ENCODE measurements at places on chromosomes 11 and 22.
A peak's percentile ranks its signal among the peaks of the same experiment; 100 is the strongest.

GRCh38 chr11:19520681-19521080 lies 192.0 kb upstream of the NAV2 start:
- no peak for DNase-seq

- no peak for DNase-seq
Measured at GRCh38 chr11:69001243-69002081, 11.6 kb downstream of the MRGPRF start.

DNA sequence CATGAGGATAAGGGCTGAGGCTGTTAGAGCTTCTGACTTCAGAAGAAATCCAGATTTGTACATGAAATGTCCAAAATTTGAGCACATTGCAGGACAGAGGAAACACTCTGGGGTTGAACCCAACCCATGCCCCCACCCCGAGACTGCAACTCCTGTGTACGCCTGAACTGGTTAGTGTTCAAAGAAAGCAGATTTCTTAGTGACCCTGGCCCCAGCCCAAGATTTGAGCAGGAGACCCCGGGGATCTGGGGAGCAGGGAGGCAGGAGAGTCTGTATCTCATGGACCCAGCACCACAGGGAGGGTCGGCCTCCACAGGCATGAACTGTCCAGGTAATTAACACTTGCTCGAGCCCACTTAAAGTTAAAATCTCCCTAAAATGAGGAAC lies 69.3 kb upstream of the WNT7B start:
- no peak for DNase-seq

GRCh38 chr22:32707971-32708370 lies 93.5 kb upstream of the TIMP3 start:
- no peak for DNase-seq

GRCh38 chr11:126817096-126817495 lies 183.5 kb downstream of the KIRREL3 start:
- no peak for DNase-seq

GRCh38 chr22:42257386-42257785 lies 13.1 kb downstream of the TCF20 start:
- no peak for DNase-seq

DNA sequence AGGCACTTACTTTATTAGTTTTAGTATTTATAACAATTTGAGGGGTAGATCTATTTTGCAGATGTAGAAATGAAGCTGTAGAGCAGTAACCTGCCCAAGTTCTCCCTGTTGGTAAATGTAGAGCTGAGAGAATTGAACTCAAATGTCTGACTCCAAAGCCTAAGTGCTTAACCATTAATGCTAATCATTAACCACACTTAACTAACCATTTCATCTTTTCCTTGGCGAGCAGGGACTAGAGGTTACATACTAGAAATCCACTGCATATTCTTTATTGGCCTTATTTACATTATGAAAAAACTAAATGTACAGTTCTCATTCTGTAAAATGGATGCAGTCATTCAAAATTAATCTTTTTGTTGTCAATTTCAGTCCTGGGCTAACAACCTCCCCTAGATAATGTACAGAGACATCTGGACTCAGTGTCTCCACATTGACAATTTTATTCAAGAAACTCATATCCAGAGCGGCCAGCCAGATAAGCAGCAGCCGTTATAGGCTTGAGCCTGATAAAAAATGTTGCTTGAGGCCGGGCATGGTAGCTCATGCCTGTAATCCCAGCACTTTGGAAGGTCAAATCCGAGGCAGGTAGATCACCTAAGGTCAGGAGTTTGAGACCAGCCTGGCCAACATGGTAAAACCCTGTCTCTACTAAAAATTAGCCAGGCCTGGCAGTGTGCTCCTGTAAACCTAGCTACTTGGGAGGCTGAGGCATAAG lies 76.7 kb upstream of the PICALM start:
- DNase-seq, result no peak

DNA sequence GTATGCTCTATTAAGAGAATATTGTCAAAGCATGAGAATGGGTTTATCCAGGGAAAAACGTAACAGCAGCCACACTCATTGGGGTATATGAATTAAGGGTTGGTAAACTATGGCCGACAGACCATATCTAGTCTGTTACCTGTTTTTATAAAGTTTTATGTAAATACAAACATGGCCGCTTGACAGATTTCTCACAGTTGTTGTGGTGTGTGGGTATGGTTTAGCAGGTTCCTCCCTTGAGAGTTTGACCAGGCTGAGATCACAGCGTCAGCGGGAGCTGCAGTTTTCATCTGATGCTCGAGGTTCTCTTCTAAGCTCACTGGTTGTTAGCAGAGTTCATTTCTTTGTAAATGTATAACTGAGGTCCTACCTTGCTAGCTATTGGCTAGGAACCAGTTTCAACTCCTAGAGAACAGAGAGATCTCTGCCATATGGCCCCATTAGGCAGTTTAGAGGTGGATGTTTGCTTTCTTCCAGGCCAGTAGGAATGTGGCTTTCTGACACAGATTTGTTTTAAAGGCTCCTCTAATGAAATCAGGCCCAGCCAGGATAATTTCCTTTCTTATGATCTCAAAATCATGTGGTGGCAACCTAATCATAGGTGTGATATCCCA lies 45.5 kb upstream of the GRIK4 start:
- no peak for DNase-seq

DNA sequence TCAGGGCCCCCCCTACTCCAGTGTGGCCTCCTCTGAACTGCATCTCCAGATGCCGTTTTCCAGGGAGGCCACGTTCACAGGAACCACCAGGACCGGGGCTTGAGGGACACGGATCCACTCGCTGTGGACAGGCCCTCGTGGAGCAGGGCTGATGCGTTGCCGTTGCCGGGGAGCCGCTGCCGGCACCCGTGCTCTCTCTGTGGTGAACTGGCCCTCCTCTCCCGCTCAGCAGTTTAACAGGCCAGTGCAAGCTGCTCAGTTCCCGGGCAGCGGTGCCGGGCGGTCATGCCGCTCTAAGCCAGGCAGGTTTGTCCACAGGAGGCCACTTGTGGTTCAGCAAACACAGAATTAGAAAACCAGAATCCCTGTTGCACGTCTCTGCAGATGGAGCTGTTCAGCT lies 301.6 kb downstream of the TBC1D22A start:
- DNase-seq, result no peak

DNA sequence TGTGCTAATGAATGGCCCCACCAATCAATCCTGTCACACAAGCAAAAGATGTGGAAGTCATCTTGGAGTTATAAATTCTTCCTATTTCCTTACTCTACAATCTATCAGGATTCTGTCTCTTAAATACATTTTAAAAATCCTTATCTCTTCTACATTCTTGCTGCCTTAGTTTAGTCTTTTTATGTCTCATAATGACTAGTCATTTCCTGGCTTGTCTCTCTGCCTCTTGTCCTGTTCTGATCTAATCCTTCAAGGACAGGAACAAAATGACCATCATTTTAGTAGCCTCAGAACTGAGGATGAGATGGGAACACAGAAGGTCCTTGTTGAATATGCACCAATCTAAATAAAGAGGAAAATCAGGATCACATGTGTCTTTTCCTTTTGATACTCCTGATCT lies 56.6 kb upstream of the LIN7C start:
- DNase-seq, result no peak

DNA sequence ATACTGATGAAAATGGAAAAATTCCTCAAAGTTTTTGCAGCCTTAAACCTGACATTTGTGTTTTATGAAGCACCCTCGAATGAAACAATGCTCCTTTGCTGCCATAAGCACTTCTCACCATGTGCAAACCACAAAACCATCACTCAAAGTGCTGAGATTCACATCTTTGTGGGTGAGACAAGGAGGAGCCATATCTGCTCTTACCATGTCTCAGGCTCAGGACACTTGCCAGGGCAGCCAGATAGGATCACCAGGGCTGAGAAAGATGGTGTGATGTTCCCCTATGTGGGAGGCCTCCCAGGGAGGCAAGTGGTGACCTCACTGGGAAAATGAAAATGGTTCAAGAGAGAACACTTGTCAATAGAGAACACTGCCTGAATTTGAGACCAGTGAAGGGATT lies 120.4 kb downstream of the CCDC34 start:
- DNase-seq, result no peak

GRCh38 chr11:36449561-36450096 lies 60.4 kb downstream of the TRAF6 start:
- no peak for DNase-seq

DNA sequence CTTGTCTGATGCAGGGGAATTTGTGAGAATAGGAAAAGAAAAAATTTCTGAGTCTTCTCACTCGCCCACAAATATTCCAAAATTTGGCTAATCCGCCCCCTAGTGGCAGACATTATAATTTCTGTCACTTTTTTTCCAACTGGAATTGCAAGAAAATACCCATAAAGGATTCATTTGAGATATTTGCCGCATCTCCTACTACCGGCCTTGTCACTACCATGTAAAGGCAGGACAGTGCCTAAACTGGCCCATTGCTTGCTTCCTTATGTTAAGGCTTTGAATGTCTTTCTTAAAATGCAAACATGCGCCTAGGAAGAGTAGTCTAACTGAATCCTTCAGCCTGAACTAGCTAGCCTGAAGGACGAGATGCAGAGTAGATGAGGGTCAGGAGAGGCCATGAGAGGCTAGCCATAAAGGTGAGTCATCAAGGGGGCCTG lies 9.3 kb upstream of the CEP295 start:
- peak; percentile 58 for DNase-seq

DNA sequence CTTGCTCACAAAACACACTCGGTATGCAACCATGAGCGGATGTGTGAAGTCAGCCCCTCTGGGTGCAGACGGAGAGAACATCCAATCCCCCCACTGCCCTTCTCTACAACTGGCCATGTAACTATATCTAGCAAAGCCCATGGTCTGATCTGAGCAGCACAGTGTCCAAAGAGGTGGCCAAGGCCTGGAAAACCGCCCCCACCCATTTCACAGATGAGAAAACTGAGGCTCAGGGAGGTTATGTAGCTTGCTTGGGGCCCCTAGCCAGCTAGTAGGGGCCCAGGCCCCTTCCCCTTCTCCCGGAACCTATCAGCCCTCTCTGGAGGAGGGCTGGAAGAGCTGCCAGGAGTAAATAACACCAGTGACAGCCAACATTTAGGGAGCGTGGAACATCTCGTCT lies 15.4 kb upstream of the NEFH start:
- DNase-seq, result no peak

DNA sequence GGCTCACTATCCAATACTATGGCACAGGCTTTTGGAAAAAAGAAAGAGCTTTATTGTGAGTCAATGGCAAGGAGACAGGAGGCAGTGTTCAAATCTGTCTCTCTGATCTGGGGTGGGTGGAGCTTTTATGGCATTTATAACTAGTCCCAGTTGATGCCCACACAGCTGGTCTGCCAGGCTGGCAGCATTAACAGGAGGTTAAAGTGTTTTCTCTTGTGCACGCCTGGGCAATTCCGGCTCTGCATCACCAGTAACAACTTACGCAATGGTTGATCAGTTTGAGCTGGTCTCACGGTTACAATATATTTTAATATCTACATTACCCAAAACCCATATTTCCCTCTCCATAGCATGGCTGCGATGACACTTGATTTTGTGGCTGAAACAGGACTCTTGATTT lies 15.1 kb upstream of the SMIM38 start:
- DNase-seq, result no peak

GRCh38 chr22:17109113-17109865 lies 11.9 kb downstream of the TMEM121B start:
- DNase-seq, result no peak

- DNase-seq, result peak; percentile 81
Measured at GRCh38 chr11:60915248-60915914, 1.4 kb downstream of the TMEM109 start.

DNA sequence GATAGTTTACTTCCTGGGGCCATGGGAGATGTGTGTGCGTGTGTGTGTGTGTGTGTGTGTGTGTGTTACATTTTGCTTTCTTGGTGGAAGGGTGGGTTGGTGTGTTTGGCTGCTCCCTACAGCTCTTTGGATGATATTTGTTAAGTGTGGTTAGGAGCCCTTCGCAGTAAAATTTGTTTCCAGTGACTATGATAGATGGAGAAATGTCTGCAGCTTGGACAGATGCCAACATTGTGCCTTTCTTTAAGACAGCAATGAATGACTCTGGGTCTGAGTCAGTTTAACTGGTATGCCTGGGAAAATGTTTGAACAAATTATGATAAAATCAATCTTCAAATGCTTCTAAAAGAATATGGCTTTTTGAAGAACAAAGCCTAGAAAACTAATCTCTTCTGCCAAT lies 102.7 kb upstream of the TRPC6 start:
- no peak for DNase-seq

GRCh38 chr11:83011333-83012167 lies 60.1 kb downstream of the RAB30 start:
- DNase-seq, result no peak

- no peak for DNase-seq
Measured at GRCh38 chr22:46390652-46391301, 55.3 kb downstream of the TRMU start.

- no peak for DNase-seq
Measured at GRCh38 chr11:75341612-75342011, 9.8 kb downstream of the ARRB1 start.

DNA sequence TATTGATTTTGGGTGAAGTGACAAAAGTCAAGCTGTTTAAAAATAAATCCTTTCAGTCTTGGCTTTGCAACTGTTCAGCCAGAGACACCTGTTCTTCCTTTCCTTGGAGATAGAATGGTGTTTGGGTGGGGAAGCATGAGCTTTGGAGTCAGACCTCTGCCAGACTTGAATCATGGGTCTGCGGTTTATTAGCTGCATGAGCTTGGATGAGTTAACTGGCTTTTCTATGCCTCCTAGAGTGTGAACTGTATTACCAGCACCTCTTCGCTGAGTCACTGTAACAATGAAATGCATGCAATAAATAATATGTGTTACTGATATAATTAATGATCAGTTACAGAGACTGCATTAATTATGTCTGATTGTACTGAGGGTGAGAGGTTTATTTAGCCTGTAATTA lies 13.5 kb upstream of the MYEOV start:
- no peak for DNase-seq

DNA sequence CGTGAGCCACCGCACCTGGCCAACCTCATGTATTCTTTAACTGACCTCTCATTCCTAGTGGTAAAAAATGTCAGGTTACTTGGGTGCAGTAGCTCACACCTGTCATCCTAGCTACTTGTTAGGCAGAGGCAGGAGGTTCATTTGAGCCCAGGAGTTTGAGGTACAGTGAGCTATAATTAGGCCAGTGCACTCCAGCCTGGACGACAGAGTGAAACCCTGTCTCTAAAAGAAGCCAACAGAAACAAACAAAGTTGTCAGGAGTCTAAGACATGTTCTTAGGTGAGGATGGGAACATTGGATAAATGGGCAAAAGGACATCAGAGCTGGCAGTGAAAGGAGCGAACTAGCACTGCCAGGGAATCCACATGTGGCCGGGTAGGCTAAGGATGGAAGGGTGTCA lies 18.1 kb downstream of the MADD start:
- DNase-seq, result no peak

- no peak for DNase-seq
Measured at GRCh38 chr22:39725351-39726035, 154.9 kb downstream of the CACNA1I start.

- DNase-seq, result no peak
Measured at GRCh38 chr11:69351460-69351859, 57.5 kb downstream of the MYEOV start.

DNA sequence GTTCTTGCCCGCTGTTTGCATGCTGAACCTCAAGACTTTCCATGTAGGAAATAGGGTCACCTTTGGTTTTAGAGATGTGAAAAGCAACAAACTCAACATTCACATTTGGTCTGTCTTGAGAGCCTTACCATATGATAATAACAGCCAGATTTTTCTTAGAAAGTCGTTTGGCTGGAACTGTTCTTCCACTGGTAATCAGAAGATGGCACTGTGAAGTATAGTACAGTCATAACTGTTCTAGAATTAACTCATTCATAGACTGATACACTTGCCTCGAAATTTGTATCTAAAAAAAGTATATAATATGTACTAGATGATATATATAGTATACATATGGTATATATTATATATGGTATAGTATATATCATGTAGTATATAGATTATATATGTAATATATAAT lies 12.3 kb downstream of the LUZP2 start:
- DNase-seq, result no peak

Measured in CD4-positive, alpha-beta T cell treated with Interleukin-17A for 1 hour (primary cell).